ENCODE measurements at places on chromosomes 11 and 22.

DNA sequence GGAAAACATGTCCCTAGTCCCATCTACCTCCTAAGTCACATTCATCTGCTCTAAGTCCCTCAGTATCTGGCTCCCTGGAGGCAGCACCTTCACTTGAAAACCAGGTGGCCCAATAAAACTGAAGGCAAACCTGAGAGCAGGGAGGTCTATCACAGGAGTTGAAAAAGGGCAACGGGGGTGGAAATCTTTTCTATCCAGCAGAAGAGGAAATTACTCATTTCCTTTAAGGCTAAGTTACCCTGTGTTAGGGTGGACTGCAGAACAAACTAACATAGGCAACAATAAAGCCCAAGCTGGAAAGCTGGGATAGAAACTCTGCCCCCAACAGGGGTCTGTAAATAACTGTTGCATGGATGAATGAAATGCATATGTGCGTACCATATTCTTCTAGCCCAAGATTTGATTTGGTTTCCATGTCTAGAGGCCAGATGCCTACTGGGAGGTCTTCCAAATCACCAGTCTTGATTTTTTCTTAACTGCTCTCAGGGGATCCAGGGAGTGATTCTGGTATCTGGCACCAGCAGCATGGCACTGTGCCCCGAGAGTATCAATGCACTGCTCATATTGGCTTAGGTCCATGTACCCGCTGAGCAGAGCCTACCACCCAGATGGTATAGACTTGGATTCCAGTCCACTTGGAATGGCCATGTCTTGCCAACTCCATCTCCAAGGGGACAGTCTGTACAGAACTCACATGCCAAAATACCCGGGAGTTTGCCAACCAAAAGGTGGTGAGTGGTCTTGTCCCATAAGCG is 350.0 kb upstream of the NCAM1 start:
- peak; percentile 91 for DNase-seq

DNA sequence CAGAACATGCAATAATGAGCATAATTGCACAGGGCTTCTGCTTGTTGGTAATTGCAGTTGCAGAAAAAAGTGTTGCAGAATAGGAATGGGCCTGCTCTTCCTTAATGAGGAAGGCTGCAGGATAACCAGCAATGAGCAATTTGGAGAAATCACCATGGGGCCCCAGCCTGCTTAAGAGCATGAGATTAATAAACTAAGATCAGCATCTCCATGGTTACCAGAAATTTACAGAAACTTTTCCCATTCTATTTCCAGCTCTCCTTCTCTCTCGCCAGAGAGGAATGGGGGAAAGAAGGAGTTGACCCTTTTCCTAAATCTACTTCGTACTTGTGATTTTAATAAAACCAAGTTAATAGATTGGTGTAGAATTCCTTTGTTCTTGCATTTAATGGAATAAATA is 80.9 kb upstream of the CSNK2A3 start:
- DNase-seq = no peak

GRCh38 chr11:73047773-73048371 is 94.2 kb downstream of the FCHSD2 start:
- DNase-seq = no peak

DNA sequence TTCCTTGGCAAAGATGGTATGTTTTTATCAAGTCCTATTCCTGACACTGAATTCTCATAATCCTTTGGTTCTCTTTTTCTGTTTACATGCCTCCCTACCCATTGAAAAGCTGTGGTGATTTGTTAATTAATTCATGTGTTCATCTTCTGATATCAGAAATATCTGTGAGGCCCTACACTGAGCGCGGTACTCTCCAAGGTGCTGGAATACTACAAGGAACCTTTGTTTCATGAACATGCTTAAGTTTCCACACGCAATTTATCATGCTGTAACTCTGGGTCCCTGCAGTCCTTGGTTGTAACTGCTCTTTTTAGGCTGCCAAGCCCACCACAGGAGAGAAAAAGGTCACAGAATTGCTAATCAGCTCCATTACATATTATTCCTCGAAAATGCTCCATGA is 331.8 kb downstream of the FAT3 start:
- peak; percentile 6 for DNase-seq

GRCh38 chr11:69657456-69657910 is 16.5 kb downstream of the CCND1 start:
- DNase-seq = no peak

GRCh38 chr22:29755889-29756288 is 10.9 kb downstream of the ZMAT5 start:
- no peak for DNase-seq

All from HT1080 (cell line).